ENCODE measurements at places on chromosomes 3 and 15. TPM values are rescaled to one million over a fixed set of nuclear protein-coding genes. Genes with fewer than 3 reads are reported as not detected.

PSTPIP1 gene
- total RNA-seq: 218 TPM

SERP1 gene
- 102 TPM for total RNA-seq

DNA sequence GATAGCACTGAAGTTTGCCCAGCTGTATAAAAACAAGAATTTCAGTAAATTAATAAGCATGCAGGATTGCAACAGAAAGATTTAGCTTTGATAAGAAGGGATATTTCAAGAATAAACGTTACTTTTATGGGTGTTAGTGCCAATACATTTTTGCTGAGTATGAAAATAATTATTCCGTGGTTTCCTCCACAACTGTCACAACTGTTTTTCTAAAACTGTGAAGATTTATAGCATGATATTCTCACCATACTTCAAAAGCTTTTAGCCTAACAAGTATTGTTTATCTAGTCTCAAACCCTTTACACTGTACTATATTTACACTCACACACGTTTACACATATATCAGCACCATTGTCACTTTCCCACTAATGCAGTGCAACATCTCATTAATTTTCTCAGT is 200.5 kb downstream of the TPRG1 start:
- peaks cover 3% of the 10 kb centered on the region for H3K27me3 ChIP-seq
- no peak overlapping the region for H3K4me3 ChIP-seq
- peaks cover 28% of the 10 kb centered on the region for H3K4me1 ChIP-seq

DNA sequence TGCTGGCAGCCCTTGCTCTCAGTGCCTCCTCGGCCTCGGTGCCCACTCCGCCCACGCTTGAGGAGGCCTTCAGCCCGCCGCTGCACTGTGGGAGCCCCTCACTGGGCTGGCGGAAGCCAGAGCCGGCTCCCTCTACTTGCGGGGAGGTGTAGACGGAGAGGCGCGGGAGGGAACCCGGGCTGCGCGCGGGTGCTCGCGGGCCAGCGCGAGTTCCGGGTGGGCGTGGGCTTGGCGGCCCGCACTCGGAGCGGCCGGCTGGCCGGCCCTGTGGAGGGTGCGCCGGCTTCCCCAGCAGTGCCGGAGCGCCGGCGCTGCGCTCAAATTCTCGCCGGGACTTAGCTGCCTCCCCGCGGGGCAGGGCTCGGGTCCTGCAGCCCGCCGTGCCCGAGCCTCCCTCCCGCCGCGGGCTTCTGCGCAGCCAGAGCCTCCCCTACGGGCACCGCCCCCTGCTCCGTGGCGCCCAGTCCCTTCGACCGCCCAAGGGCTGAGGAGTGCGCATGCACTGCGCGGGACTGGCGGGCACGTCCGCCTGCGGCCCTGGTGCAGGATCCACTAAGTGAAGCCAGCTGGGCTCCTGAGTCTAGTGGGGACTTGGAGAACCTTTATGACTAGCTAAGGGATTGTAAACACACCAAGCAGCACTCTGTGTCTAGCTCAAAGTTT is 231.5 kb downstream of the EFHB start:
- H3K27ac ChIP-seq: no peak overlapping the region
- no peaks in the 10 kb centered on the region for H3K36me3 ChIP-seq
- no peak for DNase-seq
- no peak overlapping the region for H3K4me3 ChIP-seq
- no peaks in the 10 kb centered on the region for H3K4me1 ChIP-seq

MB21D2 gene
- 18.0 TPM for total RNA-seq

COL6A5 gene
- 0.16 TPM for total RNA-seq

- H3K4me3 ChIP-seq: no peak overlapping the region
- no peaks in the 10 kb centered on the region for H3K4me1 ChIP-seq
- no peaks in the 10 kb centered on the region for H3K27me3 ChIP-seq
- no peaks in the 10 kb centered on the region for H3K36me3 ChIP-seq
- no peak overlapping the region for H3K27ac ChIP-seq
These were observed 205.2 kb downstream of the RBMS3 start for GRCh38 chr3:29486096-29486495.

TMEM207 gene
- not detected for total RNA-seq

DNA sequence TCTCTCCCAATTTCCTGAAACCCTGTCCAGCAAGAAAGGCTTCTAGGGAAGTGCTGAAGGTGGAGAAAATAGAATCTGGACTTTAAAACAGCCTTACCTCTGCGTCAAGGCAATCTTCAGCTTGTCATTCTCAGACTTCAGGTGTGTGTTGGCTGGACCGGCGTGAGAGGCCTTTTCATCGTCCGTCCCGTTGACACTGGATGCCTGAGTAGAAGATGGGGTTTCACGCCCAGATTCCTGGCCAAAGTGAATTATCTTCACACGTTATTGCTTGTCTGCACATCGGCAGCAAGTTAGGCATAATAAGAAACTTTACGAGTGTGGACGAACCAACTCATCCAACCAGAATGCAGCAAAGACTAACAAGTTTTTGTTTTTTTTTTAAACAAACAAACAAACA is 49.5 kb downstream of the WHAMM start:
- H3K36me3 ChIP-seq: no peaks in the 10 kb centered on the region
- H3K27me3 ChIP-seq: peaks cover 6% of the 10 kb centered on the region
- H3K4me3 ChIP-seq: no peak overlapping the region

- H3K27ac ChIP-seq: no peak overlapping the region
- H3K36me3 ChIP-seq: no peaks in the 10 kb centered on the region
- no peak overlapping the region for H3K4me3 ChIP-seq
- no peaks in the 10 kb centered on the region for H3K4me1 ChIP-seq
- peaks cover 2% of the 10 kb centered on the region for H3K27me3 ChIP-seq
These were observed 195.5 kb upstream of the MBNL1 start for GRCh38 chr3:152073267-152073666.

- no peak for DNase-seq
- no peak overlapping the region for H3K4me3 ChIP-seq
- H3K36me3 ChIP-seq: no peaks in the 10 kb centered on the region
- H3K4me1 ChIP-seq: peaks cover 17% of the 10 kb centered on the region
- H3K27me3 ChIP-seq: peaks cover 5% of the 10 kb centered on the region
These were observed 149.6 kb downstream of the OPA1 start for GRCh38 chr3:193742628-193743027.

AP3S2 gene
- total RNA-seq: 24.7 TPM

- no peak overlapping the region for H3K27ac ChIP-seq
- peaks cover 3% of the 10 kb centered on the region for H3K27me3 ChIP-seq
- H3K36me3 ChIP-seq: no peaks in the 10 kb centered on the region
- no peak for DNase-seq
These were observed 152.6 kb downstream of the FAM43A start for GRCh38 chr3:194838236-194838635.

DNA sequence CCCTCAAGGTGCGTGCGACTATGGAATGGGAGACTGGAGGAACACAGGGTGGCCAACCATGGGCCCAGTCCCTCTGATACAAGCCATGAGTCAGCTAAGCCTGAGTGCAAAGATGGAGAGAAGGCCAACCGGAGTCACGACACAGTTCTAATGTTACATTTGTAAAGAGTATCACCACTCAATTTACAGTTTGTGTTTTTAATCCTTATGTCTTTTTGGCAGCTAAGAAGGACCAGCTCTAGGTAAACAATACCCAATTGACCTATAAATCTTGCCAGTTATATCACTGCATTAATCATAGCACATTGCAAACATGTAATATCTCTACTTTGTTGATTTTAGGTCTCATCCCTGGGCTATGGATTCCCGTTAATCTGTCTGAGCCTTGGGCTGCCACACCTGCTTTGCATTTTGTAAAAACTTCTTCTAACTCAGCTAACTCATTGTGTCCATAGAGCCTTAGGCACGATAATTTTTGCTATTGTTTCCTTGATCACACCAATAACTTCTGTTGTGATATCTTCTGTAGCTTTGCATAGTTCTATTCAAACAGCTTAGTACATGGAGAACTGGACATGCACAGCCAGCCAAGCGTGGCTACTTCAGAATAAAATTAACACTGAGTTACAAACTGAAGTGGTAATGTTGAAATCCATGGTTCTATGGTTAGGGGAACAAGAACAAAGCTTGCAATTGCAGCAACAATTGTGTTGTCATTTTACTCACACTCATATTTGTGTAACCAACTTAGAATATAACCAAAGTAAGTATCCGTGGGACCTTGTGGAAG is 50.3 kb downstream of the LSM3 start:
- H3K4me3 ChIP-seq: no peak overlapping the region
- peaks cover 23% of the 10 kb centered on the region for H3K27me3 ChIP-seq
- no peak overlapping the region for H3K27ac ChIP-seq
- peaks cover 2% of the 10 kb centered on the region for H3K36me3 ChIP-seq
- H3K4me1 ChIP-seq: peaks cover 9% of the 10 kb centered on the region
- DNase-seq: no peak

DNA sequence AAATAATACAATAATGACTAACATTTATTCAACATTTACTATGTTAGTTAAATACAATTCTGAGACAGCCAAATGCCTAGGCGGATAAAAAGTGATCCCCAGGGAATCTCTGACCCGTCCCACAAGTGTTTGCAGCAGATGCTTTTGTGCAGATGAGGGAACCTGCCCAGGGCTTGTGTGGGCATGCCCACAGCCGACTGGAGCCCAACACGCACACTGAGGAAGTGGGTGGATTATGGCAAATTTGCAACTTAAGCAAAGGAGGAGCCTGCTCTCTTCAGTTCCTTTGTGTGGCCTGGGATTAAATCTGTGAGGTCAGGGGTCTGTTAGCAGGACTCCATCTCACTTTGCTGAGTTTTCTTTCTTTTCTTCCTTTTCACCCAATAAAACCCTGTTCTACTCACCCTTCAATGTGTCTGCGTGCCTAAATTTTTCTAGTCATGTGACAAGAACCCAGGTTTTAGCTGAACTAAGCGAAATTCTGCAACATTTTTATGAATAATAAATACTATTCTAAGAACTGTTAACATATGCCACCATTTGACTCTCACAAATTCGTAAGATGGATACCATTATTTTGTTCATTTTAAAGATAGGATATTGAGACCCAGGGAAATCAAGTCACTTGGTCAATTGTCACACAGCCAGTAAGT is 13.9 kb upstream of the RTP1 start:
- H3K27me3 ChIP-seq: peaks cover 3% of the 10 kb centered on the region
- no peak overlapping the region for H3K4me3 ChIP-seq
- peak; percentile 4 for DNase-seq
- H3K4me1 ChIP-seq: peaks cover 7% of the 10 kb centered on the region
- peaks cover 2% of the 10 kb centered on the region for H3K36me3 ChIP-seq
- H3K27ac ChIP-seq: no peak overlapping the region

DNA sequence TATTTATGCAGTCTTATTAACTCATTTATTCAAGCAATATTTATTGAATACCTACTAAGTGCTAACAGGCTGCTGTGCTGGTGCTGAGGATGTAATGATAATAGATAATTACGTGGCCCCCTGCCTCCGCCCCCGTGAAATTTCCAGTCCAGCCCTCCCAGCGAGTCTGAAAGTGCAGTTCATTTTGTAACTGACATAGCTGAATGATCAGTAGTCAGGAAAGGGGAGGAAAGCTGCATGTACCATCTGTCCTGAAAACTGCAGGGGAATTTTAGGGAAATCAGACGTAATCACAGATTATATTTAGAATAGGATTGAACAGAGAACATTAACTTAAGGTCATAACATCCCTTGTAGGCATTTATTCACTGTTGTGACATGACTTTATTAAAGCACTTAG is 736.8 kb downstream of the MCTP2 start:
- no peaks in the 10 kb centered on the region for H3K36me3 ChIP-seq
- H3K27me3 ChIP-seq: no peaks in the 10 kb centered on the region
- no peak for DNase-seq
- H3K4me3 ChIP-seq: no peak overlapping the region

SCAMP5 gene
- 2.0 TPM for total RNA-seq

DNA sequence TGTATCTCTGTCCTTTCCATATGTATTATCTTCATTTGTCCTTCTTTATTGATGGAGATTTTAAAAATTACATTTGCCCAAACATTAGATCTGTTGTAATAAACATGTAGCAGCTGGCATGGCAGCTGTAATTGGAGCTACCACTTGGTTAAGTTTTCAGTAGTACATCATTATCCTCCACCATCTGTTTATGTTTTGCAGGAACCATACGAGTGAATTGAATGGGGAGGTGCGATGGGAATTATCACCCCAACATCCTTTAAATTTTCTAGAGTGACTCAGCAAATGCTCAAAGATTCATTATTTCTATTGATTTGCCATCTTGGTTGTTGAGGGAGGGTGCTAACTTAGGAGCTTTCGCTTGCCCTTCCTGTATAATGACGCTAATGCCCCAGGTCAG is 32.6 kb upstream of the NOX5 start:
- H3K27ac ChIP-seq: no peak overlapping the region
- DNase-seq: no peak
- no peaks in the 10 kb centered on the region for H3K36me3 ChIP-seq
- H3K27me3 ChIP-seq: peaks cover 6% of the 10 kb centered on the region
- no peak overlapping the region for H3K4me3 ChIP-seq
- H3K4me1 ChIP-seq: no peaks in the 10 kb centered on the region

DNA sequence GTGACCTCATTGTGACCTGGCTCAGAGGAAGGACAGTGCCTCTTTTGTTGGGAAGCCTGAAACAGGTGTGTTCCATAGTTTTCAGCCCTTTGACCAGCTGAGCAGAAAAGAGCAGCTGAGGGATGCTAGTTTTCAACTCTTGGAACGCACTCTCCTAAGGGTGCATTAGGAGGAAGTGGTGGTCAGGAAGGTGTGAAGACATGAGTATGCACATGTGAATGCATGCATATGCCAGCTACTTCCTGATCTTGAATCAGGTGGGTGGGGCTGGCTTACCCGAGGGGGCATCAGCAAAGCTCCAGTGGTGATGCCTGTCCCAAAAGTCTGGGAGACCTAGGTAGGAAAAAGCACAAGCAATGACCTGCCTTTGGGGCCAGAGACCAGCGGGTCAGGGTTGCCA is 23.3 kb upstream of the CEMIP start:
- peaks cover 4% of the 10 kb centered on the region for H3K27me3 ChIP-seq
- H3K27ac ChIP-seq: no peak overlapping the region
- no peaks in the 10 kb centered on the region for H3K36me3 ChIP-seq

GRCh38 chr3:177470197-177470941 is 273.1 kb upstream of the TBL1XR1 start:
- H3K27me3 ChIP-seq: no peaks in the 10 kb centered on the region
- no peaks in the 10 kb centered on the region for H3K36me3 ChIP-seq
- DNase-seq: no peak

GRCh38 chr3:45487508-45487907 is 99.1 kb downstream of the LARS2 start:
- no peak overlapping the region for H3K27ac ChIP-seq
- no peak for DNase-seq
- peaks cover 11% of the 10 kb centered on the region for H3K4me1 ChIP-seq
- H3K36me3 ChIP-seq: peaks cover 36% of the 10 kb centered on the region

DNA sequence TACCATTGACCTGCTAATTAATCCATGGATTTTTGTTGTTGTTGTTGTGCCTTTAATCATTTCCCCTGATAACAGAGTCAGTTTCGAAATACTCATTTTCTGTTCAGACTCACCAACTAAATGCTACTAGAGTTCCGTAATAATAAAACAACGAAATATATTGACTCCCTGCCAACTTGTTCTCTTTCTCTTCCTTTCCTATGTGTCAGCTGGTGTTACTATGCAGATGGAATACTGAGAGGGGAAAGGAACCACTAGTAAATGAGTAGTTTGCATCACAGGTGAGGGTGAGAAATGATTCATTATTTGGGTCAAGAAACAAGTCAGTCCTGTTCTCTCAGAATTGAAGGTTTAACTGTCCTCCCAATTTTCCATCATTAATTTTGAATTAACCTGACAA is 1027.3 kb downstream of the TUSC7 start:
- no peaks in the 10 kb centered on the region for H3K27me3 ChIP-seq
- no peak overlapping the region for H3K27ac ChIP-seq
- no peak for DNase-seq
- no peaks in the 10 kb centered on the region for H3K36me3 ChIP-seq
- no peaks in the 10 kb centered on the region for H3K4me1 ChIP-seq
